Glomerular endothelial cell (primary cell): ENCODE measurements at places on chromosomes 7 and 10. TPM values are rescaled to one million over a fixed set of nuclear protein-coding genes. Genes with fewer than 3 reads are reported as not detected.

GRID2IP gene
- not detected in 2 replicates for total RNA-seq

DNA sequence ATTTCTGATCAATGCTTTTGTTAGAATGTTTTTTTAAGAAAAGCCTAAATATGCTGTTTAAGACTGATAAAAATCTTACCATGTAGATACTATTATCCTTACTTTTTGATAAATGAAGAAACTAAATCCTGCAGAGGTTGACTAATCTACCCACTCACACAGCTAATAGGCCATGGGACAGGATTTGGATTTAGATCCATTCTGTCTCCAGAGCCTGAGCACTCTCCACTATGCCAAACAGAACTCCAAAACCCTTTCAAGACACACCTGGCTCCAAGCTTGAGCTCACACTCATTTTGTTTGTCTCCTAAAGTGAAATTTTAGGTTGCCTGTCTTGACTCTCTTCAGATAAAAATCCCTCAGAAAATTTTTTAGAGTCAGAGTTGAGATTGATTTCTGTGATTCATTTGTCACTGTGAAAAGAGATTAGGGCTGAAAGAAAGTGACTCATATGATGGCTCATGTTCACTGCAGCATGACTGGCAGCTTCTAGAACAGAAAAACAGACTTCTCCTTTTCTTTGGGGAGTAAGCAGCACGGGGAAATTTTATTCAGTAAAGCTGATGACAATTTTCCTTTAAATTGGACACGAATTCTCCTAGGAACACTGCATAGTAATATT lies 132.3 kb upstream of the POT1 start:
- peak; percentile 33 for DNase-seq

DNA sequence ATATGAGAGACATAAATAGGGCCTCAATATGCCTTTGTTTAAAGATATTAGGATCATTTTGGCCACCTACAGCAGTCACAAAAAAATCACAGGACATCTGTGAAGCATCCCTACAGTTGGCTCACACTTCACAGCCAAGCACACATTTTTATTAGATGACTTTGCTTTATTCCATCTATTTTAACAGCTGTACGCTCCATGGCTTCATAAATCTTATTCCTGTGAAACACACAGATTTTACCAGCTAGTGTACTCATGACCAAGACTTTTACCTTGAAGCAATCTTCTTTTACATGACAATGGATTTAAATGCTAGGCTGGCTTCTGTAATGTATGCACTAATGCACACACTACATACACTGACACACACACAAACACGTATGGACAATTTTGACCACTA lies 254.8 kb upstream of the PITRM1 start:
- DNase-seq: no peak

CPED1 gene
- 2.0 and 2.3 TPM in 2 replicates for total RNA-seq

DNA sequence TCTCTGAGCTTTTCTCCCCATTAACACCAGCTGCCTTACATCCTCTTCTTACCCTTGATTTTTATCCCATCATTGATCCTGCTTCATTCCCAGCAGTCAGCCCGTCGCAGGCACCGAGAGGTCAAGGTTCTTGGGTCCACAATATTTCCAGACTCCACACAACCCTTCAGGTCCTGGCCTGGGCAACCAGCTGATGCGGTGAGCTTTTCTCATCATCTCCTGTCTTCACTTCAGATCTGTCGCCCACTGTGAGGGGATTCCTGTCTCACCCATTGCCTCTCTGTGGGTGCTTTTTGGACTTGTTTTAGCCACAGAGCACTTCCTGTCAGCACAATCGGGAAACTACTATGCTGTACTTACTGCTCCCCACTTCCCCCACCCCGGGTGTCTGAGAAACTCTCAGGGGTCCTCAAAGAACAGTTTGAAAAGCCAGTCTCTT lies 8.4 kb upstream of the PVRIG start:
- no peak for DNase-seq

GRCh38 chr7:150447966-150448788 lies 2.3 kb upstream of the GIMAP8 start:
- DNase-seq: no peak

DNA sequence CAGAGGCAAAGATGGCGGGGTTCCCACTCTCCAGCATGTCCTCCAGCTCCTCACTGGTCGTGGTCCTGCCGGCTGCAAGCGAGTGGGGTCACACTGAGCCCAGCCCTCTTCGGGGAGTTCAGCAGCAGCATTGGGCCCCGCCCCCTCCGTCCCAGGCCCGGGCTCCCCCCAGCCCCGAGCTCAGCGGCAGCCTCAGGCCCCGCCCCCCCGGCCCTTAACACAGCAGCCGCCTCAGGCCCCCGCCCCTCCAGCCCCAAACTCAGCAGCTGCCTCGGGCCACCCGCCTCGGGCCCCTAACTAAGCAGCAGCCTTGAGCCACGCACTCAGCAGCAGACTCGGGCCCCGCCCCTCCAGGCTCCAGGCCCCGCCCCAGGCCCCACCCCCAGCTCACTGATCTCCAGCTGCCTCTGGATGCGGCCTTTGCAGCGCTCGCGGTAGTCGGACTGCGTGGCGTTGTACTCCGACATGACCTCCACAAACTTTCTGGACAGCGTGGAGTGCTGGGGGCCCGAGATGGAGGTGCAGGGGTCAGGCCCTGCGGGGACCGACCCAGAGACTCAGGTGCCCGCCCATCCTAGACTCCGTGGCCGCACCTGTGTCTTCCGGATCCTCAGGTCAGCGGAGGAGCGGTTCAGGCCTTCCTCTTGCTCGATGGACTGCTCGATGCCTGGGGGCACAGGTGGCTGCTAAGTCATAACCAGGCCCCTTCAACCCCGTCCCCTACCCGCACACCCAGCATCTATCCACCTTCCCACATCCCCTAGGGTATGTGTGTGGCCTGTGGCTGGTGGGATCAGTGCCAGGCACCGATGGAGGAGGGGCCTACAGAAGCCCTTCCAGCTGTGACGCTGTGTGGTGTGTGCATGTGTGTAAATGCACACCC lies 15.5 kb downstream of the STX1A start:
- no peak for DNase-seq

SEPHS1 gene
- total RNA-seq: 43.7 and 45.8 TPM in 2 replicates

DNA sequence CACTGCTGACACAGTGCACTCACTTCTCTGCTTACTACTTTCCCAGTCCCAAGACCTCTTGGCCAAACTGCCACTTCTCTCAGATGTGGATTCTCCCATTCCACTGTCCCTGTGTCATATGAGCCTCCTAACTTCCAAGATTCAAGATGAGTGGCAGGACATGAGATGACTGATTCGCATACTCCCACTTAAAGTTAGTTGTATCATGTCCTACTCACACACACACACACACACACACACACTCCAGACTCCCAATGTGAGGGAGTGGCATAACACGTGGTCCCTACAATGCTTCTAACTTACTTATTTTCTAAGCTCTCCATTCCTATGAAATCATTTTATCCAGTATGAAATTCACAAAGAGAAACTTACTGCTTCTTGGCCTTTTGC lies 67.0 kb upstream of the CAV2 start:
- DNase-seq: no peak

- no peak for DNase-seq
Observed at GRCh38 chr10:17981766-17982380, 30.2 kb downstream of the SLC39A12 start.

DNA sequence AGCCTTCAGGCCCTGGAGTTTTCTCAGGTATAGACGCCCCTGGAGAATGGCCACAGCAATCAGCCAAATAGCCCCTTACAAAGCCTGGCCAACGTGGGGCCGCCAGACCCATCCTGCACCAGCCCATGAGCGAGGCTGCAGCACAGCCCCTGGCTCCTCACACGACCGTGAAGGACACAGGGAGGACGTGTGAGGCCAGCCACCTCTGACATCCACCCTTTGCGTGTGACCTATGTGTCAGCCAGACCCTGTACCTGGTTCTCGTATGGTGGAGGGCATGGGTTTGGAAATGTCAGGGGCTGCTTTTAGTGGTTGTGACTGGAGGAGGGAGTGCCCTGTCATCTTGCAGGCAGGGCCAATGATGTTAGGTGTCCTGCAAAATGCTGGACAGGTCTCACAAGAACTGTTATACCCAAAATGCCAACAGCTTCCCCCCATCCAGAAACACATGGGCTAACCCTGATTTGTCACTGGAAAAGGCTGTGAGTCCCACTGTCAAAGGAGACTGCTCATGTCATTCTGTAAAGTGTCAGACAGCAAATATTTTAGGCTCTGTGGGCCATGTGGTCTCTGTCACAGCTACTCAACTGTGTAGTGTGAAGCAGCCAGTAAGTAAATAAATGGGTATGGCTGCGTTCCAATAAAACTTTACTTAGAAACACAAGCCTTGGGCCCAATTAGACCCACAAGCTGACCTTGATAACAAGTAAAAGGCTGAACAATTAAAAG lies 30.0 kb downstream of the NOD1 start:
- no peak for DNase-seq

NEBL gene
- total RNA-seq: 0.44 and 0.47 TPM in 2 replicates

DNA sequence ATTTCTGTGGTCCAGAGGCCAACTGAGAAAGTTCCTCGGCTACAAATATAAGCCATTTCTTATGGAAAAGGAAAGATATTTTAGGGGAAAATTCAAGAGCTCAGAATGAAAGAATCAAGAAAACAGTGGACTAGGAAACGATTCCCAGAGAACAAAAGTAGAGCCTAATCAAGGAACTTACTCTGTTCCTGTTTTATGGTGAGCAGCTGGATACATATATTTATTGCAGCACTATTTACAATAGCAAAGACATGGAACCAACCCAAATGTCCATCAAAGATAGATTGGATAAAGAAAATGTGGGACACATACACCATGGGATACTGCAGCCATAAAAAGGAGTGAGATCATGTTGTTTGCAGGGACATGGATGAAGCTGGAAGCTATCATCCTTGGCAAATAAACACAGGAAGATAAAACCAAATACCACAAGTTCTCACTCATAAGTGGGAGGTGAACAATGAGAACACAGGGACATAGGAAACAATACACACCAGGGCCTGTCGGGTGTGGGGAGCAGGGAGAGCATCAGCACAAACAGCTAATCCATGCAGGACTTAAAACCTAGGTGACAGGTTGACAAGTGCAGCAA lies 298.7 kb downstream of the THSD7A start:
- no peak for DNase-seq

DNA sequence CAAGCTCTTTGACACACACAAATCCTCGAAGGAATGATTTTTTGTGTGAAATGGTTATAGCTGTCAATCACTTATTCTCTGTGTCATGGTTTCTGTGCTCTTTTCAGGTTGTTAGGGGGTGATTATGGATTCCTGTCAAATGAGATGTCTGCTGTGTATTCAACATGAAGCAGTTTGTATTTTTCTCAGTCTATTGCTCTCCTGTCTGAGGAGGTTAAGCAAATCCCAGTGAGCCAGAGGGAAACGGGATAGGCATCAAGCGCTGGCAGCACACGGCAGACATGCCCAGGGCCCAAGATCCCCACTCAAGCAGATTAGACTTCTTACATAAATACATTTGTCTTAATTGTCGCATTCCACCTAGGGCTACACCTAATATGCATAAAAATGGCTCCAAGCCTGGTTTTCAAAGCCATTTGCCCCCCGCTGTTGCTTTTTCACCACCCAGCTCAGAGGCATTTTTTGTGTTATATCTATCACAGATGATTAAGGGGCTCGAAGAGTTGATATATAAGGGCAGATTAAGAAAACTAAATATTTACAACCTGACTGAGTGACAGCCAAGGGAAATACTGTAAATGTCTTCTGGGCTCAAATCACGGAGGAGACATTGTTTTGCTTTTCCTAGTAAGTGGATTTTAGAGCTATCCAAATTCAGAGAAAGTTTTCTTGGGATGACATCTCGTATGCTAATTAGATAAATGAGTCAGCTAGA lies 192.7 kb upstream of the LRGUK start:
- DNase-seq: no peak

PAX4 gene
- total RNA-seq: not detected in 2 replicates

DNA sequence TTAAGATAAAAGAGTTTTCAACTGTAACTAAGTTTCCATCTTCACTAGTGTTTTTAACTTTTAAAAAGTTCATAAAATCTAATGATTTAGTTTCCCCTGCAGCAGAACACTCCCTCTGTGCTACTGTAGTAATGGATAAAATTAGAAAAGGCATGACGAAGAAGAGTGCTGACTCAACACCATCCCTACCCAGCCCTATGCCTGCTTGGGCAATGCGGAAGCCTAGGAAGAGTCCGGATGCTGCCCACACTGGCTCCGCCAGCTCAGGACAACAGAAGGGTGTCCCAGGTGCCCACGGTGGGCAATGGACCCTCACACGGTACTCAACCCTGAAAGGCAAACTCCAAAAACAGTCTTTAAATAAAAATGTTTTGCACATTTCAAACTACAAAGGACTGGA lies 118.2 kb downstream of the LARP4B start:
- no peak for DNase-seq

MOGAT3 gene
- total RNA-seq: not detected in 2 replicates

PRF1 gene
- total RNA-seq: not detected in 2 replicates

GRCh38 chr10:133401500-133401899 lies 7.5 kb downstream of the MTG1 start:
- DNase-seq: no peak

- DNase-seq: no peak
Observed at GRCh38 chr7:104288137-104288536, 40.3 kb upstream of the LHFPL3 start.

ADAM8 gene
- total RNA-seq: 1.5 and 3.1 TPM in 2 replicates

DNA sequence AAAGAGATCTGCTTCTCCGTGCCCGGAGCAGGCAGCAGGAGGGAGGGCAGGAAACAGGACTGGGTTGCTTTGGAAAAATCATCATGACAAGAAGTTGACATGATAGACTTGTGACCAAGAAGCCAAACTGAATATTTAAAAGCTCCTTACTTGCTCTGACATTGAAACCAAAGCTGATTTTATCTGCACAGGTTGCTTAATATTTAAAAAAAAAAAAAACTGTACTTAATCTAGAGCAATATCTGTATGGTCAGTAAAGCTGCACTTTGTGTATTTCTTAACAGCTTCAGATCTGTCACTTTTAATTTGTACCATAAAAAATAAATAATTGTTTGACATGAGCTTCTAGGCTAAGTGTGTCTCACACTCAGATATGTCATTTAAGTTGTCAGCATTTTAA lies 97.9 kb upstream of the YAE1 start:
- DNase-seq: no peak

PTPRE gene
- 49.3 and 90.1 TPM in 2 replicates for total RNA-seq

DNA sequence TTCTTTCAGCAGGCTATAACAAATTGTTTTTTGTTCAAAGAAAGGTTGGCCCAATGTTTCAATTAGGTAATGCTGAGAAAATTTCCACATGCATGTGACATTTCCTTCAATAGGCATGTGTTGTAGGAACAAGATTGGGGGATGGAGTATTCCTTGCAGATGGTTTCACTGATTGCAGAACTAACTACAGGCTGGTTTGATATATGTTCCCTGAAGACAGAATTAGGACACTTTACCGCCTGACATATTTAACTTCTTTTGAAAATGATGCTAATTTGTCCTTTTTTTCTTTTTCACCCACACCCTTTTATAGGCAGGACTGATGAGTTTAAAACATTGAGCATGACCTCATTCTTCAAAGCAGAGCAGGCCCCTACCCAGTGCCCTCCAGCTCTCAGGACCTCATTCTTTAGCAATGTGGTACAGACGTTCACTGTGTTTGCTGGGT lies 163.3 kb downstream of the CPED1 start:
- no peak for DNase-seq

GRCh38 chr7:87339373-87339897 lies 6.0 kb upstream of the CROT start:
- DNase-seq: peak; percentile 70
